ENCODE measurements at places on chromosomes 3 and 15.

DNA sequence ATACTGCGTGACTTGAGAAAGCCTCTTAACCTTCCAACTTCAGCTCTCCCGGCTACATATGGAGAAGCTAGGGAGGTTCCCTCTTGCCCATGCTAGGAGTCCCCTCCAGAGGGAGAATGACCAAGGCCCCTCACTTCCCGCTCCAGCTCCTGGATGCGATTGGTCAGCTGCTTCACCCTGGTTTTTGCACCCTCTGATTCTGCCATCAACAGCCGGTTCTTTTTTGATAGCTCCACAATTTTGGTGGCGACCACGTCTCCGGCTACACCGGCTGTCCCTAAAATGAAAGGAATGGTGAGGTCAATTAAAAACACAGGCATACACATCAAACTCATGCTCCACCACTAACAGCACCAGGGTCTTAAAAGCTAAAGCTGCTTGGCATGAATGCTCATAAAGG is 20.6 kb downstream of the CCDC13 start:
- no peak for DNase-seq

DNA sequence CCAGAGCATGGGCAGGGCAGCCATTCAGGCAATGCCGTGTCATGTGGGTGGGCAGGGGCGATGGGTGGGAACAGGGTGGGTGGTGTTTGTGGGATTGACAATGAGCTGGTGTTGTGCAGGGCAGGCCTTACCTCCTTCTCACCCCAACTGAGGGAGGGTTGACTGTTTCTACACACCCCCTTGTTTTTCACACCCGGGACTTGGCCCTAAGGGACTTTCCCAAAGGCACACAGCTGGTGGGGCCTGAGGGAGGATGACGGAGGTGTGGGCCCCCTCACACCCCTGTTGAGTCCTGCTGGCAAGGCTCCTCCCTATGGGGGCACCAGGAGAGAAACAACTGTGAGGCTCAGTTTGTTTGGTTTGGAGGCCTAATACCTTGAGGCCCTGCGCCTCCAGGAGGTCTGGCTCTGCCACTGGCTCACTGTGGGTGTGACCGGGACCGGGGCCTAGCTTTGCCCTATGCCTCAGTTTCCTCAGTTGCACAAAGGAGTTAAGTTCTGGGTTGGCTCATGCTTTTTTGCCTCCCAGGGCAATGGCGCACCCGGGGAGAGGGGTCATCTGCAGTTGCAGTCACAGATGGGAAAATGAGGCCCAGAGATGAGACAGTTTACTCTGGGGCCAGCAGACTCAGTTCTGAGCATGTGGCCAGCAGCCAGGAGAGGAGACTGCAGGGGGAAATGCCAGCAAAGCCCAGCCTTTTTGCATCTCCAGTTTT is 5.1 kb upstream of the DNAH1 start:
- DNase-seq = no peak

DNA sequence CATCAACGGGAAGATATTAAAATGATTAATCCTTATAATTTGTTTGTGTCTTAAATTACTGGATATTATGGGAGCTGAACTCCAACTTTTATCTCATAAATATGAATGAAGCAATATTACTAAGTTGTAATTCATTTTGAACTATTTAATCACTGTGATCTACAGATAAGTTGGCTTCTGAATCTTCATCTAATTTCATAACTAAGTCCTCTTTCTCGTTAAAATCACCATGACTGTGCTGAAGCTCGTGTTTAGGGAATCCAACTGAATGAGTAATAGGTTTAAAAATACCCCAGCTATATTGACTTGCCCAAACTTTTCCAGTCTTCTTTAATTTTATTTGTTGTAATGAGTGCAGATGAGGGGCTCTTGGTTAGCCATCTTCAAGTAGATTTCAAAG is 14.1 kb downstream of the MDFIC2 start:
- DNase-seq = no peak

DNA sequence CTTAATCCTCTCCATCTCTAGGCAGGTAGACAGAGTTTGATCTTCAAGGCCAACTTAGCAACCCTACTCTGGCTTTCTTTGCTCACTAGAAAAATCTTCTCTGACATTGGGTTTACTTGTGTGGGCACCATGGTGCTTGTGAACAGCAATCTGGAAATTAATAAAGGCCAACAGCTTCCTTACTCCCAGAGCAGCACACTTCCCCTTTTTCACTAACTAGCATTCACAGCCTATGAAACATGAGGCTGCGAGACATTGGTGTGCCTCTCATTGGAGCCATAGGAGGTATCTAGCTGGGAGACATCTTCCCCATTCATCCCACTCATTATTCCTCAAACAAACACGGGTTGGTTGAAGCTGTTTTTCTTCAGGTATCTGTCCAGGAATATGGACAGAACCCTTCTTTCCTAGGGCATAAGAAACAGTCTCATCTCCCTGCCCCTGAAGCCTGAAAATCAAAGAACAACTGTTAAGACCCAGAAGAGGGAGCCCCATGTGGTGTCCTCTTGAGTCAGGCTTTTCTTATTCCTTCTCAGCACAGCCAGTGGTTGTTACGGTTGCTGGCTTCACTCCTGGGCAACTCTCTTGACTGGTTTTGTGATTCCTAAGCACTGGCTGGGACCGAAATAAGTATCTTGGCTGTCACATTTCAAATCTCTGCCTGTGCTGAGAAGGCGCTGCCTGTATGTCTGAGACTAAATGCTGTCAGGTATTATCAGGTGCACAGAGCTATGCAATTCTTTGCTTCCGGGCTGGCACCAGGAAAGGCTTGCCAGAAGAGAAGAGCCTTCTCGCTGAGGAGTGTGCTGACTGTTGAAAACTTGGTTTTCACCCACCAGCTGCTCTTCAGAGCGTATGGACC is 194.4 kb downstream of the FEZF2 start:
- no peak for DNase-seq

DNA sequence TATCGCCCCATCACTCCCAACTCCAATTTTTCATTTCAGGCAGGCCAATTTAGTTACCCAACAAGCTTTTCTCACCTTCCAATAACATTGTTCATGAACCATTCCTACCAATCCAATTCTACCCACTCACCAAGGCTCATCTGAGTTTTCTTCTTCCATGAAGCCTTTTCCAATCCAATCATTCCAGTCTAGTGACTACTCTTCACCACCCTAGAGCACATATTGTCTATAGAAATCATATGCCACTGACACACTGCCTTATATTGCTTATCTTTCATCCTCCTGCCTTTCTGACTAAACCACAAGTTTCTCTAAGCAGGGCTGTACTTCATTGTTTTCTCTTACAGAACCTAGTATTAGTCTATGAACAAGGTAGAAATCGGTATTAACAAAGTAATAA is 11.4 kb downstream of the CCDC14 start:
- peak; percentile 31 for DNase-seq
